ENCODE measurements at places on chromosomes 5 and 9.
A peak's percentile ranks its signal among the peaks of the same experiment; 100 is the strongest.

- no peaks in the 10 kb centered on the region for H3K36me3 ChIP-seq
Measured at GRCh38 chr5:15763754-15764153, 263.8 kb downstream of the FBXL7 start.

DNA sequence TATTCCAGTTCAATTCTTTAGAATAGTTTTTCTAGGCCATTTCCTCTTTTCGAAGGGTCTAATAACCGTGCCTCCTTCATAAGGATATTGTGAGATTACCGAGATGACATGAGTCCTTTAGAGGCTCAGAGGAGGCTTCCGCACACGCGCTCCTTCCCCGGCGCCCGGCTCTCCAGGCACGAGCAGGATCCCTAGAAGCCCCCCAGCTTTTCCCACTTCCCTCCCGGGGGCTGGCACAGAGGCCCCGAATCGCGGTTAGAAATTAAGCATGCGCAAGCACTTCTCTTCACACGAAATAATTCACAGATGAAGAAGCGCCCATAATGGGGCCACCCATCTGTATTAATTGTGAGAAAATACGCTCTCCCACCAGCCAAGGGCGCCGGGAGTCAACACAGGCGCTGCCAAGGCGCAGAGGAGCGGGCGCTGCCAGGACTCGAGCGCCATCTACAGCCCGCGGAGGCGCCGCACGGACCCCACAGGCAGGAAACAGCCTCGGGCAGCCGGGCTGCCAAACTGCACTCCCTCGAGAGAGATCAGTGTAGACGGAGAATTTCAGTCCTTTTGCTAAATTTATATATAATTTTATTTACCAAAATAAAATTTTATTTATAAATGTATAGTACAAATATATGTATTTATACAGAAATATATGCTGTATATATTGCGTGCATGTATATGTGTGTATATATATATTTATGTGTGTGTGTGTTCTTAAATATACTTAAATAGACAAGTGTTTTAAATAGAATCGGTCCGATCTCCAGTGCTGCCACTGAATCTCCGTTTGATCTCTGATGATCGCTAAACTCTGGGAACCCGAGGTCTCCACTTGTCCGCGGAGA, 258.1 kb upstream of the NFIL3 start:
- H3K27ac ChIP-seq, result no peak overlapping the region
- H3K27me3 ChIP-seq, result no peaks in the 10 kb centered on the region
- no peaks in the 10 kb centered on the region for H3K4me1 ChIP-seq
- no peak overlapping the region for H3K4me3 ChIP-seq
- DNase-seq, result peak; percentile 37
- H3K36me3 ChIP-seq, result no peaks in the 10 kb centered on the region

GRCh38 chr5:121979691-121980090, 17.9 kb downstream of the SRFBP1 start:
- H3K27me3 ChIP-seq, result no peaks in the 10 kb centered on the region
- no peaks in the 10 kb centered on the region for H3K36me3 ChIP-seq
- H3K4me3 ChIP-seq, result no peak overlapping the region
- no peak overlapping the region for H3K27ac ChIP-seq
- peaks cover 9% of the 10 kb centered on the region for H3K4me1 ChIP-seq

GRCh38 chr5:161547406-161547737, 847 bp upstream of the GABRB2 start:
- no peak overlapping the region for H3K27ac ChIP-seq
- H3K4me1 ChIP-seq, result peaks cover 9% of the 10 kb centered on the region
- no peak for DNase-seq
- peak overlapping the region; percentile 24 for H3K4me3 ChIP-seq
- no peaks in the 10 kb centered on the region for H3K36me3 ChIP-seq

DNA sequence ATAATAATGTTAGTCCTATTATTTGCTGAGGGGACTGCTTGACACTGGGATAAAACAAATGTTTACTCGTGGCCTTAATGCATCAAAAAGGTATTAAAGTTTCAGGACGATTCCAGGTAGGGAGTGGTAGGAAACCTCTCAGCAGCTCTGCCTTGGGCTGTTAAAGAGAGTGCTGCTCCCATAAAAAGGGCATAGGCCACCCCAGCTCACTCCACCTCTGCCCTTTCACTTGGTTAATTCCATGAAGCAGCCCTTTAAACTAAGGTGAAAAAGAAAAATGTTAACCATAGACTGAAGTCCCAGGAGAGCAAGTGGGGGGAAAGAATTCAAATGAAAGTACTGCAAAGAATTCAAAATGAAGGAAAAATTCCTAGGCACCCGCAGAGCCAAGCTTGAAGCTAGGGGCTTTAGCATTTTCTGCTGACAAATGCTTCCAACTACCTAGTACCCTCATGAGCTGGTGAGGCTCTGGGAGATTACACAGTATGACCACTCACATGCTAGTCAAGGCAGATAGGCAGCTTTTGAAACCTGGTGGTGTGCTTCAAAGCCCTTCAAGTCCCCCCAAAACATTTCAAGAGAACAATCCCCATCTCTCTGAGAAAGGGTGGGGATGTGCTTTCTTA, 8.5 kb downstream of the KLF9 start:
- peak overlapping the region; percentile 68 for H3K27ac ChIP-seq
- no peak for DNase-seq
- no peaks in the 10 kb centered on the region for H3K36me3 ChIP-seq
- H3K27me3 ChIP-seq, result no peaks in the 10 kb centered on the region

GRCh38 chr9:126523611-126524111, 90.1 kb upstream of the LMX1B start:
- no peak for DNase-seq
- no peaks in the 10 kb centered on the region for H3K27me3 ChIP-seq
- peak overlapping the region; percentile 65 for H3K27ac ChIP-seq
- no peak overlapping the region for H3K4me3 ChIP-seq
- no peaks in the 10 kb centered on the region for H3K36me3 ChIP-seq
- H3K4me1 ChIP-seq, result peaks cover 24% of the 10 kb centered on the region

GRCh38 chr5:122267185-122267584, 44.9 kb upstream of the SNCAIP start:
- no peak overlapping the region for H3K27ac ChIP-seq
- DNase-seq, result no peak
- no peaks in the 10 kb centered on the region for H3K36me3 ChIP-seq
- H3K4me3 ChIP-seq, result no peak overlapping the region
- H3K4me1 ChIP-seq, result no peaks in the 10 kb centered on the region

Measured in tibial nerve (tissue), 4 donors.